Stimulated activated CD8-positive, alpha-beta memory T cell treated with anti-CD3 and anti-CD28 coated beads, Interleukin-2, amount 100 ng/mL, for 48 hours (primary cell): ENCODE measurements at places on chromosomes 4 and X.

DNA sequence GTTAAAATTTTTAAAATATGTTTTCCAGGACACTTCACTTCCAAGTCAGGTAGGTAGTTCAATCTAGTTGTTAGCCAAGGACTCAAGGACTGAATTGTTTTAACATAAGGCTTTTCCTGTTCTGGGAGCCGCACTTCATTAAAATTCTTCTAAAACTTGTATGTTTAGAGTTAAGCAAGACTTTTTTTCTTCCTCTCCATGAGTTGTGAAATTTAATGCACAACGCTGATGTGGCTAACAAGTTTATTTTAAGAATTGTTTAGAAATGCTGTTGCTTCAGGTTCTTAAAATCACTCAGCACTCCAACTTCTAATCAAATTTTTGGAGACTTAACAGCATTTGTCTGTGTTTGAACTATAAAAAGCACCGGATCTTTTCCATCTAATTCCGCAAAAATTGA is 49.7 kb downstream of the XIAP start:
- DNase-seq, result no peak

- no peak for DNase-seq
Measured at GRCh38 chrX:14028473-14028872, 1.2 kb downstream of the GEMIN8 start.

GRCh38 chrX:125826080-125826479 is 340.0 kb downstream of the DCAF12L2 start:
- no peak for DNase-seq

DNA sequence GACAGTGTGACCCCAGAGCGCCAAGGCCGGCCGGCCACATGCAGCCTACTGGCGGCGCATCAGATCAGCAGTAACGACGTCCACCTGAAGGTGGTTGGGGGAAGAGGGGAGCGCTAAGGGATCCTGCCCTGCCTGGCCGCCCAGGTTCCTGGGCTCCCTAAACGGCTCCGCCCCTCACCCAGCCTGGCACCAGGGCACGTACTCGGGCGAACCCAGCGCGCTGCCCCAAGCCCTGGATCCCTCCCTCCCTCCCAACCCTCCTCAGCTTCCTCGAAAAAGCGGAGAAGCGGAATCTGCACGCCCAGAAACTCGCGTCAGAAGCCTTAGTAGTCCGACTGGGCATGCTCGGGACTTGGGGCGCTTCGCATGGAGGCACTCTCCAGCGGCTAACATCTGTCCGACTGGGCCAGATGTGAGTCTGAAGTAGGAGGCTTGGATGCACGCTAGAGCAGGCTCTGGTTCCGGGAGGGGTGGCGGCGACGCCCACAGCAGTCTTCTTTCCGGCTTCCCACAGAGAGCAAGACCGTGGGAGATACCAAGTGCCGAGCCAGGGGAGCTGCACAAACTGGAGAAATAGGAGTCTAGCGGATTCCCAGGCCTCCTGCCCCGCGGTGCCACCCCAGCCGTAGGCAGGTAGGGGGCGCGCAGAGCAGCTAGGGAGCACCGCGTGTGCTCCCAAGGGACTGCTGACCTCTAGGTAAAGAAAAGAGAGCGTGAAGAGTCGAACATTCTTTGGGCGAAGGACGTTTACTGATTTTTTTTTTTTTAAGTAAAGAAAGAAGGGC is 114.3 kb upstream of the TEX13C start:
- DNase-seq, result peak; percentile 3

GRCh38 chr4:22515145-22515887 is 550 bp downstream of the ADGRA3 start:
- peak; percentile 2 for DNase-seq

- no peak for DNase-seq
Measured at GRCh38 chr4:153652051-153652784, 31.9 kb upstream of the TLR2 start.

DNA sequence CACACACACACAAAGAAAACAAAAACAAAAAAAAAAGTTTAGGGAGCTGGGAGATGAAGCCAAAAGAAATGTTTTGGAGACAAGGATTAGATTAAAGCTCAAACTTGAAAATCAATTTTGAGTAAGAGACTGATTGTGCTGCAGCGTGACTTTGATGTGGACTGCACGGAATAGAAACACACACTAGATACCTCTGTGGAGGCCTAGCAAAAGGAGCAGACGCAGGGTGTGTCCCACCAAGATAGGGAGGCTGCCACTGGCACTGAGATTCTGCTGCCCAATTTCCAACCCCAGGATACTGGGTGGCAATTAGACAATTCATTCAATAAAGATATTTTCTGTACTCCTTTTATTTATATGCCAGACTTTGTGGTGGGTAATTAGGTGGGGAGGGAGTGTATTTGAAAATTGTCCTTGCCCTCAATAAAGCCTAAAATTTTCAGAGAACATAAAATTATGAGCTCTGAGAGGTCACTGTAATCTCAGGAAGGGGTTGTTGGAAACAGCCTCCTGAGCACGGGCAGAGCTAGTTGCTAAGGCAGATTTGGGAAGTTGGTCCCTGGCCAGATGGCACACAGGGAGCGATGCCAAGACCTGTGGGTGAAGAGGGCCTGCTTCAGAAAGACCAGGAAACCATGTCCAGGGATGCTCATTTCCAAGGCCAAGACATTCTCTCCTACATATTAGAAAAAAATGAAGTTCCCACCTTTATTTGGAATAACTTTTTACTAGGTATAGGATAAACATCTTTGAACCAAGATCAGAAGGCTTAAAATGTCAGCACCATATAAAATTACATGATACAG is 1.9 kb upstream of the PPP3CA start:
- no peak for DNase-seq

DNA sequence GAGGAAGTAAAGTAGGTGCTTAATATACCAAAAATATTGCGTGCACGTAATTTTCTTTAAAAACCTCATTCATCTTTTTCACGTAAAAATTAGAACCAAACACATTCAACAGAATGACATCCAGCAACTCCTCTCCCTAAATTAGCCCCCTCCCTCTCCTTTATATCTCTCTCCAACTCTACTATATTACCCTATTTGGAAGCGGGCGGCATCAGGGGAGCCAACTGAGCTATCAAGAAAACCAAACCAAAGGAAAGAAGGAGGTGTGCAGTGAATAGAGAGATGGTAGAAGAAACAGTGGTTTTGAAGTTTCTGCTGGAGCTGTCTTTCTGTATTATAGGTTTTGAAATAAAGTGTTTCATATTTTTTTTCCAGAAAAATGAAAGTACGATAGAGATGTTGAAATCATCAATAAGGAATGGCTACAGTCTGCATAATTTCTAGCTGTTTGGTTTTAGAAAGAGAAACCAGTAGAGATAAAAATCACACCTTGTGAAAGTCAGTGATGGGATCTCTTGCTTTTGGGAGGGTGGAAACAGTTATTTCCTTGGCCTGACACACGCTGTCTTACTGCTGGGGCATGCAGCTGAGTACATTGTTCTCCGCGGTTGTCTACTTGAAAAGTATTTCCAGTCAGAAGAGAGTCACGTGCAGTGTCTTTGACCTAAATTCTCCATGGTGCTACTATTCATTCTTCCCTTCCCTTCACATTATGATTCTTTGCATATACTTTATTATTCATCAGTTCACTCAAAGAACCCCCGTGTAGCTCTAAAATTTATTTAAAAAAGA is 94.1 kb upstream of the WDR17 start:
- no peak for DNase-seq

DNA sequence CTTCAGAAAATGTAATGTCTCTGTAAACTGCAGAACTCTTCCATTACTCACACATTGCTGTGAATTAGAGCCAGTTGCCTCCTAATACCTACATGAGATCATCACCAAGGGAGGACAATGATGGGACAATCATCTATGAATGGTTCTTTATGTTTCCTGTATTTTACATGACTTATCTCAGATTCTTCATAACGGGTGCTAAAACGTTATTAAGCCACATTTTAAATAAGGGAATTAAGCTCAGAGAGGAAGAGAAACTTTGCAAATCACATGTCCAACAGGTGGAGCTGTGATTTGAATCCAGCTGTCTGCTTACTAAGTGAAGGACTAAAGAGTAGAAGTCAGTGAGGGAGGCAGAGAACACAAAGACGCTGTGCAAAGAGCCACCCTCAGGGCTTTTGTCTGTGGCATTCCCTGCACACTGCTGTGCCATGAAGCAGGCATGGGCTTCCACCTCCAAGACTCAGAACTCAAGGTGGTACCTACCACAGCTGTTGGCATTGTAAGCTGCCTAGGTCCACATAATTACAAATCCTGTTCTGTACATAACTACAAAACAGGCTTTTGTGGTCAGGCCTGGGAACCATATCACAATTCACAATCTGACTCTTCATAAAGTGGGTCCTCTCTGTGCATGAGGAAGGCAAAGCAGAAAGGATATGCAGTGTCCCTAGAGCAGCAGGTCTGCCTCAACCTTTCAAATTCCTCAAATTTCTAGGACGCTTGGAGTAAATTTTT is 12.8 kb downstream of the TBC1D9 start:
- no peak for DNase-seq

GRCh38 chr4:57080781-57081650 is 29.2 kb downstream of the IGFBP7 start:
- no peak for DNase-seq

DNA sequence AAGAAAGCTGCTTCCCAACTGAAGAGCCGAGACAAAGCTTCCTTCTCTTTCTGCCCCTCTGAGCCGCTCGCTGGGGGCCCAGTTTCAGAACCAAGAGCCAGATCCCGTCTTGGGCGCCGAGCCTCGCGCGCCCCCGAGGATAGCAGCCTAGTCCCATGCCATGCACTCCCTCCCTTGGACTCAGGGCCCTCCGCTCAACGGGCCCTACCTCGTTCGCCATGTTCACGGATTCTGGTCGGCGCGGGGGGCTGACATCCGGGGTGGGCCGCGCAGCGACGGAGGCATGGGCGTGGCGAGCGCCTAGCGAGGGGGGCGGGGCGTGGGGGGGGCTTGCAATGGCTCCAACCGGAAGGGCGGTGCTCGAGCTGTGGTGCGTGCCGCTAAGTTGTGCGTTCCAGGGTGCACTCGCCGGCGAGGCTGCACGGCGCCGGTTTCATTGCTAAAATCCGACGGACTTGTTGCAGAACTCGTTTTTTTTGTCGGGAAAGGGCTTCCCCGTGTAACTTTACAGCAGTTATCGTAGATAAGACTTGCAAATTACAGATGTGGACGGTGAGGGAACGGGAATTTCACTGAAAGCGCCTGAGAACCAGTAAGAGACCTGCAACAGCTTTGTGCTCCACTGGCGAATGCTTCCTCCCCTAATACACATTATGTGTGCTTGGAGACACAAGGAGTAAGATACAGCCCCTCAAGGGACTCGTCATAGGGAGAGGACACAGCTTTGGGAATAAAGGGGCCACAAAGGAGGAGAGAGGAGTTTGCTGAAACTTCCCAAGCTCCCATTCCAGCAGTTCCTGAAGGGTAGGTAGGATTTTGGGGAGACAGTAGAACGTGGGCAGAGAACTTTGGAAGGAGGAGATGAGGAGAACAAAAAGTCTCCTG is at the start of gene ADH5:
ADH5 (minus strand) TSS at position 308 of the 885 bp plus-strand sequence; CDS start at position 220, 88 bp downstream.
- peak; percentile 87 for DNase-seq
